ENCODE measurements at places on chromosomes 2 and 18.

DNA sequence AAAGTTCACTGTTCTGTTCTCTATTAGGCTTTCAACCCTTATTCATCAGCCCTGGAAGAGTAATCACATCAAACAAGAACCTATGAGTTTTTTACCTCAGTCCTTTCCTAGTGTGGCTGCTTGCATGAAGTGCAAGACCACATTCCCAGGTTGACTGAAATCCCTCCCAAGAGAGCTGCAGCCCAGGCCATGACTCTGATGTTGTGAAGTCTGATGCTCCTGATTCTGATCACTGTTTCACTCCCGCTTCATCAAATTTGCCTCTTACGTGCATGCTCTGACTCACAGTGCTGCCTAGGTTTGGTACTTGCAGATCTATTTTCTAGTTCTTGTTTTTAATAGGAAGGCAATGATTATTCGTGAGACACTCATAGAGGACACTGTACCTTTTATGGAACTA is 58.2 kb upstream of the DSEL start:
- DNase-seq, result no peak

DNA sequence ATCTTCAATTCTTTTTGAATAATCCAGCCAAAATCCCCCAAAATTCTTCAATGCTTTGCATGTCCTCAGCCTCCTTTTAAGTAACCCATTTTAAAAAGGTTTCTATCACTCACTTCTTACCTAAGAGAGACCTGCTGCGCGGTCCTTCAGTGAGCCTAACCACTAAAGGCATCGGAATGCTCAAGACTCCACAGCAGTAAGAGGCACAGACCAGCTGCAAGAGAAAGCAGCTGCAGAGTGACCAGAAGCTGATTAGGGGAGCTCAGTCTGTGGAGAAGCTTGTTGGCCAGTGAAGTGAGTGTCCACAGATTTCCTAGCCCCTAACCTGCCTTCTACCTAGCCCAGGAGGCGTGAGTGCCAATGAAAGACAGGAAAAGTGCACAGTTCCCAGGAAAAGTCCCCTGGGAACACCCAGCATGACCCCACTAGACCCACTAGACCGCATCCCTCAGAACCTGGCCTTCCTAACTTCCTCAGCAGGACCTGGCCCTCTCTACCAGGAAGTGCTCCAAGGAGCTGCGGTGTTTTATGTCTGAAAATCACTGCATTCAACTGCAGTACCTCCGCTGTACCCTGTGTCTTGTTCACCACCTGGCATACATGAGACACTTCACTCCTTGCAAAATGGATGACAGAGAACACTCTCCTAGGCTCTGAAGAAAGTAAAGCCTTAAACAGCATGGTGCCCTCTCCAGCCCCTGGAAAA is 10.1 kb downstream of the MBOAT2 start:
- no peak for DNase-seq

DNA sequence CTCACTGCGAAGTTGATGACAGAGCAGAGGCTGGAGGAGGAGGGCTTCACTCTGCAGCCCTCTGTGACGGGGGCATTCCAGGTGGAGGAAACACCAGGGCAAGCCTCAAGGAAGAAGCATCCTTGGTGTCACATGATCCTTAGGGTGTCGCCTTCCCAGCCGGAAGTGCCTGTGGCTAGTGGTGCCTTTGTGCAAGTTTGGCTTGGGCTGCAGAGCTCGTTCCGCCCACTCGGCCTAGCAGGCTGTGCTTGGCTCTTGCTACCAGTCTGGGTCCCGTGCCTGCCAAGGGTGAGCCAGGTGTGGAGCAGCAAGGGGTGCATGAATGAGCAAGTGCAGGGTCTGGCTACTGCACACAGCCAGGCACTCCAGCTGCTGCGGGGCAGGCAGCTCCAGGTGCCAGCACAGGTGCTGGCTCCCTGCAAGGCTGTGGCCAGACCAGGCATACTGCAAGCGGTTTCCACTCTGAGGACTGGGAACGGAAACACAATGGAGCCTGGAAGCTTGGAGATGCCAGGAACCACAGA is 325.3 kb upstream of the SMIM21 start:
- DNase-seq, result no peak

DNA sequence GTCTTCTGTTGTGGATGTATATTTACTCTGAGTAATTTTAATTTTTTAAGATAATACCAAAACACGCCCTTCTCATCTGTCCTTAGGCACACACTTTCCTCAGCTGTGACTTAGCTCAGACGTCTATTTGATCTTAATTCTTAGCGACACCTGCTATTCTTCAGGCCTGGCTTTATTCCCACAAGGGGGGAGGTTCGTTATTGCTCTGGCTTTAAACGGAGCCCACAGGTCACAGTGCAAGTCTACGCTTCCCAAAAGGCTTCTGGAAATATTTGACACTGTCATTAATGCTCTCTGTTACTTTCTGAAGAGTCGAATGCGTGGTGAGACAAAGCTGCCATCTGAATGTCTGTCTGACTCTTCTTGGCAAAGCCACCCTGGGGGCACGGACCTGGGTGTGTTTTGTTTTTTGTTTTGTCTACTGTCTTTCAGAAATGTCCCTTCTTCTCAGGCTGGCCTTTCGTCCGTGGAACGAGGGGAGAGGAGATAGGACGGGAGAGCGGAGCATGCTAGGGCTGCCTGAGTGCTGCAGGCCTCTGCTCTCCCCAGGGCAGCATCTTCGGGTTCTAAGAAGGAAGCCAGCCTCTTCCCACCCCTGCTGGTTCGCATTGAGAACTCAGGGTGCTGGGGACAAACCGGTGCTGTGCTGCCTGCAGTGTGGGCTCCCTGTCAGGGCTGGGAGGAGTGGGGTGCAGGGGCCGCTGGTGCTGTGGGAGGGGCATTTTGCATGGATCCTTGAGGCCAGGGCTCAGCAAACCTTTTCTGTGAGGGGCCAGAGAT is 61.9 kb downstream of the ASAP2 start:
- no peak for DNase-seq

DNA sequence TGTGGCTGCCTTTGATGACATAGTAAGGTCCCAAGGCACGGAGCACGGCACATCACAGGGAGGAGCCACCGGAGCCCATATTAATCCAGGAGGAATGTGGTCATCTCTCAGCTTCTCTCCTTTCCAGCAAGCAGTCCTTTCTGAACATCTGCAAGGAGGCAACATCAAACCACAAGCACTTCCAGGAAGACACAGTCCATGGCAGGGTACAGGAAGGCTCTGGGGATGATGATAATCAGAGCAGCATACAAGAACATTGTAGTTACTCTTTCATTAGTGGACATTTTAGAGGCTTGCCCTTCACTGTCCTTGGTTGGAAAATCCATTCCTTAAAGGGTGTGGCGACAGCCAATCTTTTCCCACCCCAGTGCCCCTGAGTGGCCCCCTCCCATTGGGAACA is 31.1 kb downstream of the YPEL5 start:
- DNase-seq, result no peak

DNA sequence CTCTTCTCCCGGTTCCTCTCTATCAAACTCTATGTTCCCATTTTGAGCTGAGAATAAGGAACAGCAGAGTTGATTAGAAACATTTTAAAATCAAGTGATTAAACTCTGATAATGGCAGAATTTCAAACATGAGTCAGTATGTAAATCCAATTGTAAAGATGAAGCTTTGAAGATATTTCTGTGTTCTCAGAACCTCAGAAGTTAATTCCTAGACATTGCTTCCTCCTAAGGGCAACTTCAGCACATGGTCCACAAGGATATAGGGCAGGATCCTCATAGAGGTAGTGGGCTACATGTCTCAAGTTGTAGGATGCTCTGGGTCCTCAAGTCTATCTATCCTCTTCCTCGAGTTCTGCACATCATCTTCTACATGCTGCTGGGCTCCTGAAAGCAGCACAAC is 46.3 kb downstream of the QPCT start:
- DNase-seq, result no peak

DNA sequence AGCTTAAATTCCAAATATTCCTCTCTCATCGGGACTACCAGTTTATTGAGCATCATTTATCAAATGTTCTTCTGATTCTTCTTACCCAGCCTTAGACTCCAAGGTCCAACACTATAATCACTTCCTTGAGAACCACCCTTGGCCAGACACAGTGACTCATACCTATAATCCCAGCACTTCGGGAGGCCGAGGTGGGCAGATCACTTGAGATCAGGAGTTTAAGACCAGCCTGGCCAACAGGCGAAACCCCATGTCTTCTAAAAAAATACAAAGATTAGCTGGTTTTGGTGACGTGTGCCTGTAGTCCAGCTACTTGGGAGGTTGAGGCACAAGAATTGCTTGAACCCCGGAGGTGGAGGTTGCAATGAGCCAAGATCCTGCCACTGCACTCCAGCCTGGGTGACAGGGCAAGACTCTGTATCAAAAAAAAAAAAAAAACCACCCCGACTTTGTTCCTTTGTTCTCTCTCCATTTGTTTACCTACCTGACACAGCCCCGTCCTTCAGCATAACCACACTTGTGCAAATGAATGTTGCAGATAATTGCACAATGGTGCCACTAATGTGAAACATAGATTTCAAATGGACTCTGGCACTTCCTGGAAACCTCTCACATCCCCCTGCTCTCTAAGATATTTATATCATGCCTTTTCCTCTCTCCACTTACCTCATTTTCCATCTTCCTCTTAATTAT is 38.9 kb upstream of the LPIN2 start:
- no peak for DNase-seq

DNA sequence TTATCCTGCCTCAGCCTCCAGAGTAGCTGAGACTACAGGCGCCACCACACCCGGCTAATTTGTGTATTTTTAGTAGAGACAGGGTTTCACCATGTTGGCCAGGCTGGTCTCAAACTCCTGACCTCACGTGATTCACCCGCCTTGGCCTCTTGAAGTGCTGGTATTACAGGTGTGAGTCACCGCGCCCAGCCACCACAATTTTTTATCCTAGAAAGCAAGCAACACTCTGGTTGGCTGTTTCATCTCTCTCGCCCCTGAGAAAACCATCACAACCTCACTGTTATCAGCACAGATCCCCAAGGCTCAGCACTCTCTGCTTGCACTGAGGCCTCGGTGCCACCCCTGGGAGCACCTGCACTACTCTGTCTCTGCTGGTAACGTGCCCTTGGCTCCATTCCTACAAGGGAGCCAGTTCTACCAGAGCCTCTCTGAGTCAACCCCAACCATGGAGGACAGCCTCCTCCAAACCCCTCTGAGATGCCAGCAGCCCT is 134.8 kb upstream of the AGAP1 start:
- DNase-seq, result no peak

- no peak for DNase-seq
These were observed 21.4 kb downstream of the DGKD start for GRCh38 chr2:233375490-233376314.

Data from cerebellar nuclear complex (tissue), 1 donor.